ENCODE measurements at places on chromosomes 2 and 18.

DNA sequence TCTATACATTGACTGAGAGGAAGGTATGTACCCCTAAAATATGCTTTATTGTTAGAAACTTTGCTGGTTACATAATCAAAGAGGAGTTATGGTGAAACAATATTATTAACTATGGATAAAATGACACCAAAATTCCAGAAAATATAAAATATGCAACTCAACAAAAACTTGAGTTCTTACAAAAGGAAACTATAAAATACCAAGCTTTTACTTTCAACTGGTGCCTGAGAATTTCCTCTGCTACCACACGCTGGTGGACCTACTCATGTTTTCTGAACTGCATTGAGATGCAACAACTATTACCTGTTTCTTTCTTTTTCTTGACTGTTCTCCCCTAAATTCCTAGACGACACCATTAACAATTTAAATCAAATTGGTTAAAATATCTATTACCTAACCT, 8.2 kb upstream of the NFE2L2 start:
- no peak for DNase-seq

GRCh38 chr18:55228191-55228590, 268.9 kb upstream of the CCDC68 start:
- DNase-seq = no peak

GRCh38 chr2:86073225-86073624, 32.5 kb downstream of the POLR1A start:
- DNase-seq = no peak

DNA sequence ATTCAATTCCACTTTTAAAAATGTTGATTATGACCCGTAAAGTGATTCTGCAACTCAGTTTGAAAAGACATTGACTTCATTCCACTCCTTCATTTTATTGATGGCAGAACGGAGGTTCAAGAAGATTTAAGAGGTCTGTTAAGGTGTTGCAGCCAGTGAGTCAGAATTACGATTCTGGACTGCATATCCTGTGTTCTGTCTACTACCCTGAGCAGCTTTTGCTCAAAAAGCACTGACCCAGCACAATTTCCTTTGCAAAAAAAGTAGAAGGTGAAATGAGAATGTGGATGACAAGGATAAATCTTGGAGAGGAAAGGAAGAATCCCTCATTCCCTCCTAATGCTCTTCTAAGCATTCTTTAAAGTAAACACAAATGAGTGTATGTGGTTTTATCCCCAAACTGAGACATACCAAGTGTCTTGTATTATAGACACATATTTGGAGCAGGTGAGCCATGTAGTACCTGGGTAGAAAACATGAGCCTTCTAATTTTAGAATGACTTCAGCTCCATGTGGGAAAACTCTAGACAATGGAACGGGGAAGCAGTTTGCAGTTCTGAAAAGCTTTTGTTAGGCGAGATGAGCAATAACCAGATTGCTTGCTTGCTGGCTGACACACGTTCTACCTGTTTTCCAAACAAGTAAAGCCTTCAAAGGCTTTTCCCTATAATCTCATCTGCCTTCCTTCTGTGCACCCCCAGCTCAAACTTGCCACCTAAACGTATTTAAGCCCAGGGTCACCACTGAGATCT, 44.7 kb downstream of the TGFA start:
- DNase-seq = no peak

- peak; percentile 26 for DNase-seq
Observed at GRCh38 chr2:179265082-179265510, 464 bp upstream of the SESTD1 start.

GRCh38 chr18:13406736-13407135, 188.2 kb downstream of the LDLRAD4 start:
- no peak for DNase-seq

GRCh38 chr2:234243871-234244565, 193.5 kb downstream of the SPP2 start:
- DNase-seq = no peak

GRCh38 chr2:176079285-176079830, 4.4 kb downstream of the EVX2 start:
- DNase-seq = no peak

- peak; percentile 77 for DNase-seq
Observed at GRCh38 chr2:18077704-18078103, 199.2 kb downstream of the KCNS3 start.

DNA sequence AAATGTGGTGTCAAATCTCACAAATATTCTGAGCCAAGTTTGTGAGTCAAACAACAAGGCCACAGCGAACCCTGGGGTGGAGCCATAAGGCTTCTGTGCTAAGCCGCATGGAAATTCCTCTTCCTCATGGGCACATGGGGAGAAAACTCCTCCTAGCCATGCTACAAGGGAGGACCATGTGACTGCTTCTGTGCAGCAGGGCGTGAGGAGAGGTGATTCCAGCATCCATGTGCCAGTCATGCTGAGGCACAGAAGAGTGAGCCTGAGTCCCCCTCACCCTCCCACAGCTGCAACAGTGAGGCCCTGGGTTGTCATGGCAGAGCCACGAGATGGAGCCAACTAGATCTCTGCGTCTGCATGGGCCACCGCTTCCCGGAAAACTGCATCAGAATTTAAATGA, 488.8 kb upstream of the RAB6C start:
- DNase-seq = no peak

- DNase-seq = no peak
Observed at GRCh38 chr2:179965291-179966258, 41.5 kb downstream of the CWC22 start.

DNA sequence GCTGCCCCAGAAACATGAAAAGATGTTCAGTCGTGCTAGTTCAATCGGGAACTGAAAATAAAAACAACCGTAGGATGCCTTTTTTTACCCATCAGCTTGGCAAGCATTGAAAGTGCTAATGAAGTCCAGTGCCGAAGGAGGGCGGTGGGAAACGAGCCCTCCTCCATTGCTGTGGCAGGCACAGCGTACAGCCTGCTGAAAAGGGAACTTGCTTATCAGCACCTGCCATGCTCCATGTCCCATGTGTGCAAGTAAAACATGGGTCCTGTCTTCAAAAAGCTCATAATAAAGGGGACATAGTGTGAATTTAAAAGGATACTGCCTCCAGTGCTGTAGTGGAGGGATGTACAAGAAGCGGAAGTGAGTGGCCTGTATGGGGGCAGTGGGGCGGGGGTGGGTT, 82.4 kb downstream of the ARMC9 start:
- DNase-seq = no peak

GRCh38 chr2:63287956-63288355, 237.3 kb downstream of the OTX1 start:
- DNase-seq = no peak

GRCh38 chr2:83253848-83254247, 1205.2 kb downstream of the SUCLG1 start:
- DNase-seq = no peak

DNA sequence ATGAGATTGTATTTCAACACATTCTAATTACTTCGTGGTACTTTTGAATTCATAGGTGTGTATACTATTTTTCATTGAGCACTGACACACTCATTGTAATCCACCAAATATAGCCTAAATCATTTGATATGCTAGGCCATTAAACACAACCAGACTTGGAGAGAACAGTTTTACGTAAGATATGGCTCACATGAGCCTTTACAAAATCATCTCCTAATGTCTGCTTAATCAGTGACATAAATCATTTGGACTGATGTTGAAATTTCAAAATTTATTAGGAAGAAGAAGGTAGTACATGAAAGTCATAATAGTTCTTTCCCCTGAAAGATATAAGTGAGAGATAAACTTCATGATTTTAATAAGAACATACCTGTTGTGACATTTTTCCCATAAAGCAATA, 550.2 kb upstream of the LINC00305 start:
- no peak for DNase-seq

- DNase-seq = no peak
Observed at GRCh38 chr2:163716101-163716500, 19.7 kb downstream of the FIGN start.

DNA sequence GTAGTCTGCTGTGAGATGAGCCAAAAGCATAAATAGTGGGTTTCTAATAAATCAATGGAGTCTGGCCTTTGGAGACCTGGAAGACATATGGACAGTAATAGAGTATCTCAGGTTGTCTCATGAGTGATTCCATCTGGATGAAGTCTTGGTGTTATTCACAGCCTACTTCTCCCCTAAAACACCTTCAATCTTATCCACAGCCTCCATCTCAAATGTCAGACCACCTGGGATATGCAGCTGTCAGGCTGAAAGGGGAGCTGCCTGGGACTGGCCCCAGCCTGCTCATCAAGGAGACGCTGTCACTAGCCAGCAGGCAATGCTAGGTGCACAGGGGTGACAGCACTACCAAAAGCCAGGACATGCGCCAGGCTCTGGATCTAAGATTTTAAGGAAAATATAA, 684.0 kb upstream of the ZEB2 start:
- DNase-seq = no peak

- DNase-seq = no peak
Observed at GRCh38 chr18:25678221-25678620, 326.3 kb upstream of the ZNF521 start.

DNA sequence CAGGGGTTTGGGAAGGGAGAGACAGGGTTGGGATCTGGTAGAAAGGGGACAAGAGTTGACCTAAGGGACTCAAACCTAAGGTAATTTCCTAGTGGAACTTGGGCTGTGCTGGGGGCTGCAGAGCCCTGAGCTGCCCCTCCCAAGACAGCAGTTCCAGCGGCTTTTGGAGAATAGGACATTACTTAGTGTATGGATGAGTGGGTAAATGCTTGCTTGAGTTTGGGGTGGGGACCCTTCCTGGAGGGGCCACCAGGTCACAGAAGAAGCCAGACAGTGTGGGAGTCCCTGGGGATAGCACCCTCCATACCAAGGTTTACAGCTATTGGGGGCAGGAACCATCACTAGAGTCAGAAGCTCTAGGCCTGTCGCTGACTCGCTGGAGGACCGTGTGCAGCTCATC, 111.5 kb downstream of the CAPN13 start:
- no peak for DNase-seq

DNA sequence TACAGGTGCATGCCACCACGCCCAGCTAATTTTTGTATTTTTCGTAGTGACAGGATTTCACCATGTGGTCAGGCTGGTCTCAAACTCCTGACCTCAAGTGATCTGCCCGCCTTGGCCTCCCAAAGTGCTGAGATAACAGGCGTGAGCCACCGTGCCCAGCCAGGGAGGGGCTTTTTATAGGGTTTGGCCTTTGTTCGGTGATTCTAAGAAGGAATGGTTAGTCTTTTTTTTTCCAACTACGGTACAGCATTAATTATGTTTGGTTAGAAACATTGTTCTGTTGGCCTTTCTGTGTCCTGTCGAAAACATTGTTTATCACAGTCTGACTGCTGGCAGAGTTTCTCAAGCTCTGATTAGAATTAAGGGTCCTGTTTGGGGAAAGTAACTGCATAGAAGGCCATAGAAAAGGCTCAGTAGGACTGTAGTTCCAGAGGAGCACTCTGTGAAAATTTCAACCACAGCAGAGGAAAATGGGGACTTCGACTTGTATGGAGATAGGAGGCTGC, 19.3 kb upstream of the SMCHD1 start:
- DNase-seq = no peak

- no peak for DNase-seq
Observed at GRCh38 chr2:6893876-6894482, 16.4 kb downstream of the RSAD2 start.

DNA sequence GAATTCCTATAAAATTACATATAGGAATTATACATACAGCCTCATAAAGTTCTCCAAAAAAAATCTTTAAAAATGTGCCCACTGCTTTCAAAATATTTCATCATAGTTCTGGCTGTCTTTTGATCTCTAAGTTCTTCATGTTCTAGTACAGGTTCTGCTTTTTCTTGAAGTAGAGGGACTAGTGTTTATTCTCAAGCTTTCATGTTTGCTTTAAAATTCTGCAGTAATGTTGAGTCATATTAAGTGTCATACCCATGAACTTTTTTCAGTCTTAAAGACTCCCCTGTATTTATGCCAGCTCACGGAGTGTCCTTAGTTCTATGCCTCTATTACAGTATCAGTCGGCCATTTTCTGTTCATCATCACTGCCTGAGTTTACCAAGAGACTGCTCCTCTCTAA, 54.8 kb upstream of the CCDC141 start:
- DNase-seq = no peak

DNA sequence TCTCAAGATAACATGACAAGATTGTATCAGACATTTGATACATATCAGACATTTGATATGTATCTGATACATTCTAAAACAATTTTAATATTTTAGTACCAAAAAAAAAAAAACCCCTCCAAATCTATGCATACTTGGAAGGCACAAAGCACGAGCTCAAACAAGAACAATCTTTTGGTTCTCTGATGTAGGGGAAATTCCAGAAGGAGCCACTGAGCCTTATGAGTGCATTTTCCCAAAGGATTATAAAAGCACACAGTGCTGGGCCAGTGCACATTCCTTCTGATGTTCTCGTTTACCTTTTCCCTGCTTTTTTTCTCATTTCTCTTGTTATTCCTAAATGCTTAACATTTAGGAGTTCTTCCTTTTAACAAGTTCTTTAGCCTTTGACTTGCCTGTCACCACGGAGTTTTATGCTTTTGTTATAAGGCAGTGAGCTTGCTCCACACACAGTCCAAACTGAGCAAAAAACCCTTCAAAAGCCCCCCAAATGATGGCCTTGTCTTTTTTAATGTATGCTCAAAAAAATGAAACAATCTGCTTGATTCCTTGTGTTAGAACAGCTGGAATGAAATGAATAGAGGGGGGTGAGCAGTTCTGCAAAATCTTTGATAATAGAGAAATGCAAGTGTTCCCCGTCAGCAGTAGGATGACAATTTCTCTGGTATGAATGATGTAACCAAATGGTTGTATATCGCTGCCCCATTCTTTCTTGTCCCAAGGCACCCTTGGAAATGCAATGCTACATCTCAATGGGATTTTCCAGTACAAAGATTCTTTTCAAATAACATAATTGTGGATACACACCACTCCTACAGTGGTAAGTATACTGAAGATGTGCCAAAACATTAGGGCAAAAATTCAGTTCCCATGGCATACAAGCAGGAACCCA, 597.2 kb upstream of the ZEB2 start:
- no peak for DNase-seq

DNA sequence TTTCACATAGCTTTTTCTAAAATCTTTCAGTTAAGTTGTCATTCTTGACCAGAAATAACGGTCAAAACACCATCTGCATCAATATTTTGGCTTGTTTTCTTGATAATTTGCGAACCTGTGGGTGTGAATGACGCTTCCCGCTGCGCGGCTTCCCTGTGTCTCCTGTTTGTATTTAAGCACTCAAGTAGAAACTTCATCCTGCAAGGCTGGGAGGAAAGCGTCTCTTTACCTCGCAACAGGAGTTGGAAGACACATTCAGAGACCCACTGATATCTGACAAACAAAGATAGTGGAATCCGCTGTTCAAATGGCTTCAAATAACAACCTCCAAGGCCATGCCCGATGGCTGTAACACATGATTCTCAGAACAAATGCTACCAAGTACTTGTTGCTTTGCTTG, 704.9 kb downstream of the DCDC2C start:
- no peak for DNase-seq
